ENCODE measurements at places on chromosomes 2 and 18. TPM values are rescaled to one million over a fixed set of nuclear protein-coding genes. Genes with fewer than 3 reads are reported as not detected.

DNA sequence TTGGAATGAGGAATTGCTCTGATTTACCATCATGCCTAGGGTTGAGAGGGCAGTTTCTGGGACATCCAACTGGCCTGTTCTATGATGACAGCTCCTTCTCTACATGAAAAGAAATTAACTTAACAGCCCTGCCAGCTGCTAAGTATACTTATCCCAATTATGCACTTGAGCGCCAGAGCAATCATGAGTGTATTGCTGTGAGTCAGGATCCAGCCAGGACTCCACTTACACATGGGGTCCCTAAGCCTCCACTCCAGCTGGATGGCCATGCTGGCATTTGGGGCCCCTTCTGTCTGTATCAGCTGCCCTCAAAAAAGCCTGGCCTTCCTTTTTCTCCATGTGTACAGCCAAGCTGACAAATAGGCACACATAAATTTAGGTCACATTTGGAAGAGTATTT, 481.9 kb downstream of the TMX3 start:
- no peak for DNase-seq

TSN gene
- total RNA-seq = 28.3 TPM

DNA sequence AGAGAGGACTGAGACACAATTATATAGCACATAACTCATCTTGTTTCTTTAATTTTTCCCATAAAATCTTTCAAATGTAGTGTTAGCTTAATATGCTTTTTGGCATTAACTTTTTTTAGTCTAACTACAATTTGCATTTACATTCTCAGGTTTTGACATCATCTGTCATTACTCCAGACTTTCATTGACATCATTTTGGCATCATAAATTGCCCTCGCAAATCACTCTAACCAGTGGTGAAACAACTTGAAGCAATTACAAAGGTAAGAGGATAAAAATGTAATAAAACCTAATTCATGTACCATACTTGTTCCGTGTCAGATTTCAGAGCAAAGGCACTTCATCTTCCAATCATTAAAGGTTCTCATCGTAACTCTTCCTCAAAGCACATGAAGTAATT, 41.4 kb downstream of the RFX8 start:
- no peak for DNase-seq

PTPRM gene
- total RNA-seq = 64.8 TPM

TUBB6 gene
- total RNA-seq = 921 TPM

DNA sequence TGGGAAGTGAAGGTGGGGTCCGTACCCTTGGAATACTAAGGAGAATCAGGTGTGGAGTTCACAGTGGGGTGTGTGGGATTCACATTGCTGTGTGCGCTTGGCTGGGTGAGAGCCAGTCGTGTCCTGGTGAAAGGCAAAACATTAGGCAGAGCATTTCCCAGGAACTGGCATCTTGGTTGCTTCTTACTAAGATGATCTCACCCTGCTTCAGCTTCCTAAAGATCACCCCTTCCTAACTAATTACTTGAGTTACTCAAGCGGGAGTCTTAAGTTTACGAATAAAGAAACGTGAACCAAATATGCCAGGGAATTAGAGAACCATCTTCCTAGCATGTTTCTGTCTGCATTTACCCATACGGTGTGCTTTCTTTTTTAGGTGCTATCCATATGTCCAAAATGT, 122.9 kb downstream of the NCK2 start:
- no peak for DNase-seq

DNA sequence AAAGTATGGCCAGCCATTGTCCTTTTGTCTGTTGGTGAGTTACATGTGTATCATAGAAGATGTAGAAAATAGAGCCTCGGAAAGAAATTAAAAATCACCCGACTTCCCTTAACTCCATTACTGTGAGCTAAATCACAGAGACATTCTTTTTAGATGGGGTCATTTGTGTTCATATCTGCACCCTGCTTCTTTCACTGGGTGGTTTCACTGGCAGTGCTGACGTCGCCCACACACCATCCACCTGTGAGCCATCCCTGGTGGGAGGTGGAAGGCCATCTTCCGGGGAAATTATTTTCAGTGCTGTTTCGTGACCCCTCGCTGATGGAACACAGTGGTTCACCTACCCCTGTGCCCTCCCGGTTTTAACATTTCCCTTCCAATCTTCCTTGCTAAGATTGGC, 21.2 kb downstream of the SH3BP4 start:
- no peak for DNase-seq

DNA sequence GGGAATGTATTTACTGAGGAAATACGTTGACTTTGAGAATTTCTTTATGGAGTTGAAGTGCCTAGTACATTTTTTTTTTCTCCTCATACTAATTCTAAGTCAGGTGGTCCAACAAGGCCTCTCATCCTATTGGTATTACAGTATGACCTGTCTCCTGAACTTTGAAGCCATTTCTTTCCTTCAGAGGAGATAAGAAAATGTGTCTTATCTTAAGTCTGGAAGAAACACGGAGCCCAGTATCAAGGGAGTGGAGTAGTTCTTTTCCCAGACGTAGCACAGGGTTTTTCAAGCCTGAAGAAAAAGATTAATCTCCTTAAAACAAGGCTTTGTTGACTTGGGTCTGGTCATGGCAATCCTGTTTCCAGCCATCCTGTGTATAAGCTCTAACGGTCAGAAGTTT, 11.6 kb upstream of the CPS1 start:
- DNase-seq = no peak

MSTN gene
- 0.47 TPM for total RNA-seq

ATG16L1 gene
- total RNA-seq = 55.2 TPM

GRCh38 chr2:190996338-190996946, 17.5 kb downstream of the STAT1 start:
- no peak for DNase-seq

REG3A gene
- not detected for total RNA-seq

All from omental fat pad (tissue), 4 donors.